ENCODE measurements at places on chromosomes 7 and 10.

GRCh38 chr10:50316174-50316573 lies 64.9 kb upstream of the ASAH2 start:
- DNase-seq, result no peak

GRCh38 chr10:133324198-133324792 lies 12.4 kb downstream of the CALY start:
- peak; percentile 37 for DNase-seq

DNA sequence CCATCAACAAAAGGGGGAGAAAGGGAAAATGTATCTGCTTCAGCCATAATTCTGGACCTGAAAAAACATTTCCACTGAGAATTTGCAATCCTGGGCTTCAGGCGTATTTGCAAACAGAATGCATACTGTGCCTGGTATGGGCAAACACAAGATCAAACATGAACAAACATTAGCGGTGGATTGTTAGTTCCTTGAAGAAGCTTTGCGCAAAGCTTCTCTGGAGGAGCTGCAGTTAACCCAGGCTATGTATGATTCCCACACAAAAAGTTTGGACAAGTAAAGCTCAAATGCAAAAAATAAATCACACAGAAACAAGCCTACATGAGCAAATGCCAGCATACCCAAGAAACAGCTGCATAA lies 20.4 kb upstream of the HILPDA start:
- no peak for DNase-seq

DNA sequence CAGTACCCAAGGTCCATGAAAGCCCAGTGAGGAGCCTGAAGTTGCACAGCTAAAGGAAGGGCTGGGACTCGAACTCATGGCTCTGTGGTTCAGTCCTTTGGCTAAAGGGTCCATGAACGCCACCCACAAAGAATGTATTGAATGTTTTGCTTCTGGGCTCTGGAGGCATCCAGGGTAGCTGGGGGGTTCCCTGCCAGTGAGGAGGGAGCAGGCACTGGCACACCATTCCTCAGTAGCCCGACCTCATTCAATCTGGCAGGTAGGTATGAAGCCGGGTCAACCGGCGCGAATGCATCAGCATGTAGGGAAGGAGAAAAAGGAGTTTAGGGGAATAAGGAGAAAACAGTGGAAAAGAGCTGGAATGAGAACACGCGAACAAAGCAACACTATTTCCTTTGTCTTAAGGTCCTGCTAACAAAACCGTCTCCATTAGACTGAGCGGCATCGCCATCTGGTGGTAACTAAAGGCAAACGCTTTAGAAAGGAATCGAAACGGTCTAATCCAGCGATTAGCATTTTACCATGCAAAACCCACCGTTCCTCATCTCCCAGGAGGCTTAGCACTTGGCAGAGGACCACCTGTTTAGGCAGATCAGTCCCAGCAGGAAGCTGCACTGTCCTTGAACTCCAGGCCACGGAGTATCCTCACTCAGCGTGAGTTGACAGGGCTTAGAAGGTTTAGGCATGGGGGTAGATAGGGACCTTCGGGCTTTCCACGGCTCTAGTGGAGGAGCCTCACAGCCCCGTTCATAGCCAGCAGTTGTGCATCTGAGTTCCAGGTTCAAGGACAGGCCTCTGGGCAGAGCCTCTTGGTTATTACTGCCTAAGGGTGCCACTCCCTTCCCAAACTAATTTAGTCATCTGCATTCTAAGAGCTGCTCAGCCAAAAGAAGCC lies 122.8 kb downstream of the UBE2H start:
- DNase-seq, result peak; percentile 86

GRCh38 chr7:135976312-135977006 lies 700 bp downstream of the MTPN start:
- DNase-seq, result peak; percentile 41

DNA sequence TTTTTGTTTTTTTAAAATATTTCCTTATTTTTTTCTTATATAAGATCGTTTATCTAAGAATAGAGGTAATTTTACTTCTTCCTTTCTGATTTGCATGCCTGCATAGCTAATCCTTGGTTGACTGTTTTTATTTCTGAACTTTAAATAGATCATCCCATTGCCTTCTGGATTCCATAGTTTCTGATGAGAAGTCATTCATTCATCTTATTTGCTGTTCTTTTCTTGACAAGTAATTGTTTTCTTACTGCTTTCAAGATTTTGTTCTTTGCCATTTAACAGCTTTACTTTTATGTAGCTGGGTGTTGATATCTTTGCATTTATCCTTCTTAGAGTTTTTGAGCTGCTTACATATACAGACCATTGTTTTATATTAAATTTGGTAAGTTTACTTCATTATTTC lies 437.9 kb downstream of the SDK1 start:
- no peak for DNase-seq

DNA sequence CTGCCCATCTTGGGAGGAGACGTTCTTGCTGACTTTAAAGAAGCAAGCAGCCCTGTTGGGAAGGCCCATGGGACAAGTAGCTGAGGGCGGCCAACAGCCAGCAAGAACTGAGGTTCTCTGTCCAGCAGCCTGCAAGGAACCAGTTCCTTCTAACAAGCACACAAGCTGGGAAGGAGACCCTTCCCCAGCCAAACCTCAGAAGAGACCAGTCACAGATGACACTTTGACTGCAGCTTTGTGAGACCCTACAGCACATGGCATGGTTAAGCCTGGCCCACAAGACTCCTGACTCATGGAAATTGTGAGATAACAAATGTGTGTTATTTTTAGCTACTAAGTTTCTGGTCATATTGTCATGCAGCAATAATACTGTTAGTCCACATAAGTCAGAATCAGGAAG lies 99.9 kb downstream of the PRLHR start:
- DNase-seq, result no peak

- peak; percentile 46 for DNase-seq
These were observed 24.4 kb upstream of the C10orf67 start for GRCh38 chr10:23368816-23369640.

GRCh38 chr7:3439333-3440030 lies 138.4 kb downstream of the SDK1 start:
- no peak for DNase-seq

DNA sequence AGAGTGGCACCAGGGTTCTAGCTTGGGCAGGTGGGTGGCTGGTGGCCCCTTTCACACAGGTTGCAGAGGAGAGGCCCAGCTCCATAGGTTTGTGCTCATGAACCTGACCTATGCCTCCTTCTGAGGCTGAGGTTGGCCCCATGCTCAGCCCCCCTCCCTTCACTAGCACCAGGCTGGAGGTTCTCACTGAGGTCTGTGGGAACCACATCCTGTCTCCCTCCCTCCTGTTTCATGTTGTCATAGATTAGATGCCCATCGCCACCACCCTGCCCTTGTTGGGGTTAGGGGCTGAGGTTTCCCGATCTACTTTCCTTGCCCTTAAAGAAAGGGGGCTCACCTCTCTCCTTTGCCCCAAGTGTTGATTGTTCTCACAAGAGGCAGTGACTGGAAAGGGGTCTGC lies 14.7 kb downstream of the NEUROG3 start:
- no peak for DNase-seq

DNA sequence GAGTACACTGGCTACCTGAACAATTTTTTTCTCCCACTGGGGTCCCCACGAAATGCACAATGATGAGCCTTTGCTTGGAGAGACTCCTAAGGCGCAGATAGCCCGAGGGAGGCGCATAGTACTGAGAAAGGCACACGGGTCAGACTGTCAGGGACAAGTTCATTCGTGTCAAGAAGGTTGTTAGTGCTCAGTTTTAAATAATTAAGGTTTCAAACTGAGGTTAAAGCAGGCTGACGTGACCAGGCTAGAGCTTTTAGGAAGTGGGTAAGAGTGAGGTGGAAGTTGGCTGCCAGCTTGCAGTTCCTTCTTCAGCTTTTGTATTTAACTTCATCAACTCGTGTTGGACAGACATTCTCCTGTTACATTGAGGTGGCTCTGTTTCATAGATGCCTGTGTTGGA lies 31.6 kb downstream of the RBM33 start:
- no peak for DNase-seq

DNA sequence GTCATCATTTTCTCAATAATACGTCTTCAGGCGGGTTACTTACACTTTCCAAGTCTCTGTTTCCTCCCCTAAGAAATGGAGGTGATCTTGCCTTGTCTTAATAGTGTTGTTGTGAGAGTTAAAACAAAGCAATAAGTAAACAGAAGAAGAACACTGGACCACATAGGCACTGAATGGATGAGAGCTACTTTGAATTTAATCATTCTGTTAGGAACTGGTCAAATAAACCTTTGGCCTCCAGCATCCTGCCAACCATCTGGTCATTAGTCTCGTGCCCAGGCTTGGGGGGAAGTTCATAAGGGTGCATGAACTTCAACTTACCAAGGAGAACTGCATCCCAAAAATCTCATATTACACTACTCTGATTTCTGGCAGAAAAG lies 109.4 kb upstream of the C7orf33 start:
- no peak for DNase-seq

- DNase-seq, result no peak
These were observed 14.7 kb downstream of the CALCR start for GRCh38 chr7:93559639-93560491.

GRCh38 chr10:13592306-13592705 lies 5.5 kb downstream of the PRPF18 start:
- DNase-seq, result no peak

- no peak for DNase-seq
These were observed 90.9 kb downstream of the AOAH start for GRCh38 chr7:36633377-36633776.

DNA sequence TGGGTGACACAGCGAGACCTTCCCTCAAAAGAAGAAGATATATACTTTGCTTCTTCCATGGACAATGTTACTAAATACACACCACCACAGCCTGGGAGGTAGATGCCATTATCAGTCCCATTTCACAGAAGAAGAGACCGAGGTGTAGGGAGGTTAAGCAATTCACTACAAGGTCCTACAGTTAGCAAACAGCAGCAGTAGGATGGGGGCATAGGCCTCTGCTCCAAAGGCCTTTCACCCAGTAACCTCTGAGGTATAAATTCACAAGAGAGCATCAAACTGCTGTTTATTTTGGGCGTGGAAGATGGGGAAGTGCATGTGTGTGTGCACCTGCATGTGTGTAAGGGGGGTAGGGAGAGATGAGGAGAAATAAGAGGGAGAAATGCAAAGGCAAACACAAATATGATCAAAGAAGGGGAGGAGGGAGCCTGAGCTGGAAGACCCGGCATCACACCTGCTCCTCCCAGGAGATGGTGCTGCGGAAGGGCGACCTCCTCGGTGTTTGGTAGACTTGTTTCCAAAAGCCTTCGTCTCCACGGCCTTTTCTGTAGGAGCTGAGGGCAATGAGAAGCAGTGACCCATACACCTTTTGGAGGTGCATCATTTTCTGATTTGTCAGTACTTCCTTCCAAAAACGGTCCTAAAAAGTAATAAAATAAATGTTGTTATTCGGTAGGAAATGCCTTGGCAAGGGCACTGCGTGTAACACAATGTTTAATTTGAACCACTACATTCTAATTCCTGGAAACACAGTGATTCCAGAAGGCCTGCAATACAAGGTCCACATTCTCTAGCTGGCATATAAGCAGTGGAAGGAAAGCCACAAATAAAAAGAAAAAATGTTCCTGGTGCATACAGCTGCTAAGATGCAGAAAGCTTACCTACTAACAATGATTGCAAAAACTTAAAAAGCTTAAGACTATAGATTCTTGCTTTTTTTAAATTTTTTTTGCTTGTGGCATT lies 25.9 kb upstream of the ACSL5 start:
- no peak for DNase-seq

DNA sequence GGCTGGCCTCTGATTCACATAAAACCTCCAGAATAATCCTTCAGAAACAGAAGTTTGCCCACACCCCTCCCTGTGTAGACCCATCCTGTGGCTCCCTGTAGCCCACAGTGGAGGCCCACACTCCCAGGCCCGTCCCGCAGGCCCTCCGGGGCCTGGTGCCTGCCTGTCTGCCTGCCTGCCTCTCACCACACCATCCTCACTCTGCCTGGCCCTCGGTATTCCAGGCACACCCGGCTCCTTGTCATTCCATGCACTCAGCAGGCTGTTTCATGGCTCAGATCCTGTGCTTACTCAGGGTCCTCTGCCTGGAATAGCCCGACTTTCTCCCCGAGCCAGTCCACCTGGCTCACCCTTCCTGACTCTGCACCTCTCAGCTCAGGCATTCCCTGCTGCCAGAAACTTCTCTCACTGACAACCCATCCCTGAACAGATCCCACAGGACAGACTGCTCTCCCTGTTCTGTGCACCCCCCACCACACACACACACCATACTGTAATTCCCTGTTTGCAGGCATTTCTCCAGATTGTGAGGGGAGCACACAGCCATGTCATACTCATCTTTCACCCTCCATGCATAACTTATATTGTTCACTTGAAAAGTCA lies 498.0 kb upstream of the ZMIZ1 start:
- DNase-seq, result no peak

- DNase-seq, result no peak
These were observed 4.4 kb upstream of the BICC1 start for GRCh38 chr10:58508316-58508715.

GRCh38 chr10:124508070-124508667 lies 46.5 kb downstream of the LHPP start:
- peak; percentile 90 for DNase-seq

- DNase-seq, result no peak
These were observed 5.9 kb downstream of the ZNF488 start for GRCh38 chr10:47378183-47378510.

All from MM.1S (cell line).